ENCODE measurements at places on chromosomes 7 and 10.

GRCh38 chr7:314853-315252, 24.9 kb downstream of the FOXL3 start:
- no peak for DNase-seq

DNA sequence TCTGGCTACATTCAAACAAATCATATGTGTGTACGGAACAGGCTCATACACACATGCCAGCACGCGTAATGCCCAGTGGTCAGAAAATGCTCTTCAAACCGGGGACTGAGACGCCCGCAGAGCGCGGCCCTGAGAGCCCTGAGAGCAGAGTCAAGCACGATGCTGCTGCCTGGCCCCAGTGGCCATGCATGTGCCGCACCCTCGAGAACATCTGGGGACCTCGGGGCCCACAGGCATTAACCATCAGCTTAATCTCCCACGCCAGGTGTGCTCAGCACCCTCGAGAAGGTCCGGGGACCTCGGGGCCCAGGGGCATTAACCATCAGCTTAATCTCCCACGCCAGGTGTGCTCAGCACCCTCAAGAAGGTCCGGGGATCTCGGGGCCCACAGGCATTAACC, 163.1 kb downstream of the PTPRN2 start:
- DNase-seq = no peak

- peak; percentile 24 for DNase-seq
Observed at GRCh38 chr7:27198871-27199801, 755 bp downstream of the HOXA13 start.

DNA sequence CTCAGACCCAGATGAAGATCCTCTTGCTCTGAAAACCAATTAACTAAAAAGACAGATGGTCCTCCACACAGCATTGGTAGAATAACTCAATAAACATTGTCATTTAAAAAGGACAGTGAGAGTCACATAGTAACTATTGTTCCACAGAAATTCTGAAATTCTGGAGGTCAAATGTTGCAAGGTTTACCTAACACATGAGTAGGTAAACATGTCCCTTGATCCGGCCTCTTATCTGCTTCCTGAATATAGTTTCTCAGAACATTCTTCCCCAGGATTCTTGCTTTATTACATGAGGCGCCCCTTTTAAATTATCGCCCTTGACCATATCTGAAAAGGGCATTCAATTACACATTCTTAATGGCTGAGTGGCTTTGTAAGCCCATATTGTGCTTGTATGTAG, 270.7 kb downstream of the SEMA3D start:
- no peak for DNase-seq

- no peak for DNase-seq
Observed at GRCh38 chr7:24763303-24763901, 6.1 kb upstream of the GSDME start.

GRCh38 chr7:134284952-134285351, 31.8 kb downstream of the SLC35B4 start:
- DNase-seq = no peak

DNA sequence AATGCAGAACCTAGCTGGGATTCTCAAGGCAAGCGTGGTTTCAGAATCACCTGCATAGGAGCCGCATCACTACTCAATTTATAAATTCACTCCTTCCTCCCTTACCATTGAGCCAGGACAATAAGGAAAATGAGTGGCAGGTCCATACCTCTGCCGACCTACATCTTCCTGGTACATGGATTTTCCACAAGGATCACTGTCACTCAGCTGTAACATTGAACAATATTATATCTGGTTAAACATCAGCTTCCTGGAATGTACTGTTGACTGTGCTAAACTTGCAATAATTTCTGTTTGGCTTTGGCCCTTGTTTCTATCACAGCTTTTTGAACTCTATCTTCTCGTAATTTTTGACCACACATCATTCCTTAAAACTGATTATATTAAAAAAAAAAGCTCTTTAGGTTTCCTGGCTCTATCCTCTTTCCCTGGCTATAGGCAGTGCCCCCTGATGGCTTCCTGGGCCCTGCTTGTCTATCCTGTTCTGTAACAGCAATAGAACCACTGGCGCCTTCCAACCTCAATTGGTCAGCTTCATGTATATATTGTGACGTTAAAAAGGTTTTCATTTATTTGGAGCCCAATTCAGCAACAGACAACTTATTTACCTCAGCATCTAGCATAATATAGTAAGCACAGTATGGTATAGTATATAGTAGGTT, 59.2 kb downstream of the RNLS start:
- no peak for DNase-seq

GRCh38 chr7:37256631-37257030, 192.0 kb downstream of the ELMO1 start:
- DNase-seq = no peak

GRCh38 chr7:29194594-29195427, at the start of gene CHN2:
Gene CHN2 (plus strand): TSS chr7:29194775.
- peak; percentile 74 for DNase-seq

DNA sequence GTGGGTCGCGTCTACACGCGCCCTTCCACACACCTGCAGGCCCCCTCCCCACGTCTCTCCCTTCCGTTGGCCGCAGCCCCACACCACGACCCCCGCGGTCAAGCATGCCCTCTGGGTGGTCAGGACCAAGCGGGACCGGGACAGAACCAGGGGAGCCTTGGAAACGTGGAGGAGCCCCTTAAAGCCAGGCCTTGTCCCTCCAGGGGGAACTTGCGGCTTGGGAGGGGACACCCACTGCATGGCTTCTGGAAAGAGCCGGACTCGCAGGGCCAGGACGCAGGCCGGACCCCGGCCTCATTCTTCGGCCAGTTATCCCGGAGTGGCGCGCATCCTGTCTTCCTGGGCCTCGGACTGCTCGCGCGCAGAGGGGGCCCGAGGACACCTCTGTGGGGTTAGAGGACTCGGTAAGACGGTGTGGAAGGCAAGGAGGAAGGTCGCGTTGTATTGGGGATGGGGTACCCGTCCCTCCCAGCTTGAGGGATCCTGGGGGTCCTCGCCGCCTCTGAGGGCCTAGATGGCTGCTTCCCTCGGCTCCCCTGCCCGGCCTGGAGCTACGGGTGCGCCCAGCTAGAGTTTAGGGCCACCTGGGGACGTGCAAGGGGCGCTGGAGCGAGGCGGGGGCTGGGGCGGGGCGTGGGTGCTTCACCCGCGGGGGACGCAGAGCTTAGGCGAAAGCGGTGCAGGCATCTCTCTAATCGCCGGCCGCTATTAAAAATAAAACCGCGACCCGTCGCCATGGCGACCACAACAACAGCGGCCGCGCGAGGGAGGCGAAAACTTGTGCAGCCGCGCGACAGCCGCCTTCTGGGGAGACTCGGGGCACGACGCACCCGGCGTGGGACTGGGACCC, 1.8 kb upstream of the PDGFA start:
- no peak for DNase-seq

GRCh38 chr10:21494191-21495001, 31.1 kb downstream of the SKIDA1 start:
- DNase-seq = no peak

DNA sequence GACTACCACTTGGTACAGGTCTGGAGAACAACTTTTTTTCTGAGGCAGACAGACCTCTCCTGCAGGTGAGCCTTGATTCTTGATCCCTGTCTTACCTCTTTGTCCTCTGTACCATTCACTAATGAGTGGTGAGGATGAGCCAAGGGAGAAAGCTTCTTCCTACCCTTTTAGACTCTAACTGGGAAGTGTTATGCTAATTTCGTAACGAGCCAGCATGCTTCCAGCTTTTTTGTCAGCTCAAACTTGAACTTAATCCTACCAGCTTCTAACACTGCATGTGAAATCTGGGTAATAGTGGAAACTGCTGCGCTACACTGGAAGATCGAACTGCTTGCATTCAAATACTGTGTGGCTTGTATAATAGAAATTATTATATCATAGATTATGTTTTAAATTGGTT, 87.0 kb downstream of the NEUROD6 start:
- no peak for DNase-seq

GRCh38 chr7:132262160-132262470, 314.2 kb downstream of the PLXNA4 start:
- DNase-seq = no peak

- no peak for DNase-seq
Observed at GRCh38 chr10:63164166-63164623, 31.1 kb downstream of the NRBF2 start.

DNA sequence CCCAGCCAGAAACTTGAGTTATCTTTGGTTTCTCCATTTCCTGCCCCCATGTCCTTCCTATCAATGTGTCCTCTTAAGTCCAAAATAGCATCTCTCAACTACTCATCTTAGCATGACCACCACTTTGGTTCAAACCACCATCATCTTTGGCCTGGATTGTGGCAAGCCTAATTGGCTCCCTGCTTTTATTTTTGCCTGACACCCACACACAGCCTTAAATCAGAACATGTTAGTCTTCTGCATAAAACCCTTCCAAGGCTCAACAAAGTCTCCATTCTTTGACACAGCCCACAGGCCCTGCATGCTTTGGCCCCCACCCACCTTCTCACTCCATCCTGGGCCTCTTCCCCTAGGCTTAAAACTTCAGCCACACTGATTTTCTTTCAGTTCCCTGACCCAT, 2.0 kb upstream of the TSPAN14 start:
- DNase-seq = peak; percentile 60

DNA sequence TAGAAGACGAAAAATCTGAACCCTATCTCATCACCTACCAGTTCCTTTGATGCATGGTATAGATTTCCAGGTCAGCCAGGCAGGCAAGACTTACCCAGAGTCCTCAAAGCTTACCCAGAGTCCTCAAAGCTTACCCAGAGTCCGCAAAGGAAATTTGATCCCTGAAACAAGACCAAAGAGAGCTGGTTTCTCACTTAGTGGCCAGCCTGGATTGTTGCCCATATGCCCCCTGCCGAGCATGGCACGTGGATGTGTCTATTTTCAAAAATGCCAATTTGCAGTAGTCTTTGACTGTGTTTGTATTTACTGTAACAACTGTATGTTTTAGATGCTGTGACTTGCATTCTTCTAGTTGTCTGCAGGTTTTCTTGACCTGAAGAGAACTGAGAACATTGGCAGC, 120.2 kb upstream of the STARD3NL start:
- DNase-seq = no peak

DNA sequence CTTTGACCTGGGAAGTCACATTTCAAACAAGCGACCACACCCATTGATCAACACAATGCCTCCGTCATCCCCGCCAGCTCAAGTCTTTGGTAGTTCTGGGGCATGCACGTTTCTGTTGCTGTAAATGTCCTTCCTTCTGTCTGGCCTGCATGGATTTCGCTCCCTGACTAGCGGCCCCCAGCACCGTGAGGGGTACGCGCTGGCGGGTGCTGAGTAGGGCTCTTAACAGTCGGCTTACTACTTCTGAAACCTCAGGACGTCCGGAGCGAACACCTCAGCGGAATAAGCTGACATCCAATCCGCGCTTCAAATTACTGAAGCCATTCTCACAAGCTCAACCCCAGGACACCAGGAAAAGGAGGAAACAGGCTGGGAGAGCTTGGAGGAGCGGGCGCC, 505 bp downstream of the NUDCD3 start:
- DNase-seq = no peak

DNA sequence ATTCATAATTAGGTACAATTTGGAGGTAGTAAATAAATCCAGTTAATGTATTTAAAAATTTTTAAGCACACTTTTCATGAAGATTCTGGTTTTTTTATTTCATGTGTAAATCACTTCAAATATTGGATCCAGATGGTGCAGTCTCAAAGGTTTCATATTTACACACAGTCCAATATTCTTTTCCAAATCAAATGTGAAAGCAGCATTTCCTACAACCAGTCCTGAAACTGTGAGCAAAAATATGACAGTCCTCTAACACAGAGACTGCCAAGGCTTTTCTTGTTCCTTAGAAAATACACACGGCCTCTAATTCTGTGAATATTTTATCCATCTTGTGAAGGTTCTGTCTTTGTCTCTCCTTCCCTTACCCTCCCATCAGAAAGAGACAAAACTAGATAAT, 645.9 kb downstream of the ARL4A start:
- no peak for DNase-seq

GRCh38 chr10:92573091-92573797, 649 bp downstream of the IDE start:
- peak; percentile 34 for DNase-seq

- peak; percentile 45 for DNase-seq
Observed at GRCh38 chr10:49761789-49762565, at the start of gene OGDHL. Gene OGDHL (minus strand): TSS chr10:49762323. CDS start chr10:49758592, 3,731 bp downstream.

DNA sequence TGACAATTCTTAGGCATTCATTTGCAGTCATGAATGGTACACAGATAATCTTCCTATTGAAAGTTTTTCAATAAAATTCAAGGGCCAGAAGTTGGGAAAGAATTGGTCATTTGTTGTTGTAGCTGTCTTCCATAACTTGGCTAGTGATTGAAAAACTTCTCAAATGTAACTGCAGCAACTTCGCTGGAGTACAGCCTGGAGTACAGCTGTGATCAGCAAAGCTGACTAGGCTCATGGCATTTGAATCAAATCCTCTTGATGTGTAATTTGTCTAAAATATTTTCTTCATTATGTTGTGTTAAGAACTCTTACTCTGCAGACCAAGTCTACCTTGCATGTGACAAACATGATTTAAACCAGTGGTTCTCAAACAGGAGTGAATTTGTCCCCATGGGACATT, 226.5 kb upstream of the STEAP1 start:
- DNase-seq = no peak

DNA sequence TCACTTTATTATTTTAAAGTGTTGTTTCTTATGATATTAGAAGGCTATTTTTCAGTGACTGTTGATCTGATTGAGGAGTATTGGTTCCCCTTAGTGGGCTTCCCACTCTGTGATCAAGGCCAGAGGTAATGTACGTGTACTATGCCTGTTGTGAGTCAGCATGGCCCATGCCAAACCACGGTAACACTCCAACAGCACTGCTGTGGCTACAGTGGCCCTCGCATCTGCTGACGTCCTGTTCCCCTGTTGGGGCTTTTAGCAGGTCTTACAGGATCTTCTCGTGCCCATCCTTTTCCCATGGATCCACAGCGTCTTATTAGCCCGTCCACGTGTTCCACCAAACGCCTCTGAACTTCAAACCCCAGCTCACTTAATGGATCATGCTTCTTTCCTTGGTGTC, 964.6 kb upstream of the CELF2 start:
- DNase-seq = no peak

GRCh38 chr10:69965919-69966662, 86.6 kb upstream of the MACROH2A2 start:
- DNase-seq = no peak

- DNase-seq = no peak
Observed at GRCh38 chr7:114970308-114970707, 48.4 kb downstream of the MDFIC start.

DNA sequence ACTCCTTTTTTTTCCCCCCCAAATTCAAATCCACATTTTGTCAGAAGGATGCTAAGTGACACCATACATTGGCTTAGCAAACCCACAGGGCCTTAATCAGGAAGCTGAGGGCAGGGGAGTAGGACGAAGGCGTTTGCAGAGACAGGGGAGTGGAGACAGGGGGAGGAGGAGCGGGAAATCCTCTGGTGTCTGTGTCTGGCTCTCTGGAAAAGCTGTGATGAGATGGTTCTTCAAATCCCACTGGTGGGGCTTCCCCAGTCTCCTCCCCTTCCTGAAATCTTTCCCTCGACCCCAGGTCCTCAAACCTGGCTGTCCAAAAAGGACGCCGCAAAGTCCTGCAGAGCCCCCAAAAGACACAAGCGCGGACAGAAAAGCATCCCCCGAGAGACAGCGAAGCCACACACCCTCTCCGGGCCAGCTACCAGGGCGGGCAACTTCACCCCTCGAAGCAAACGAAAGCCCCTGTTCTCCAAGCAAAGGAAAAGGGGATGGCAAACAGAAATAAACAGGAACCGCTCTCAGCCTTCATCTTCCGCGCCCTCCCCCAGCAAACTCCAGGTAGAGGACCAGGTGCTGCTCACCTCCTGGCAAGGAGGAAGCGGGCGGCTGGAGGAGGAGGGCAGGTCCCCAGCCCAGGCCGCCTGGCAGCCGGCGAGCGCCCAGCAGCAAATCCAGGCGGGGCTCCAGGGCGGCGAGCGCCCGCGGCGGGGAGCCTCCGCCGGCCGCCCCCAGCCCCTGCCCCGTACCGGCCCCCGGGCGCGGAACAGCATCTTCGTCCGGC, 520 bp downstream of the ELAPOR2 start:
- no peak for DNase-seq

Data from SK-MEL-5 (cell line).